ENCODE measurements at places on chromosomes 2 and 18.

DNA sequence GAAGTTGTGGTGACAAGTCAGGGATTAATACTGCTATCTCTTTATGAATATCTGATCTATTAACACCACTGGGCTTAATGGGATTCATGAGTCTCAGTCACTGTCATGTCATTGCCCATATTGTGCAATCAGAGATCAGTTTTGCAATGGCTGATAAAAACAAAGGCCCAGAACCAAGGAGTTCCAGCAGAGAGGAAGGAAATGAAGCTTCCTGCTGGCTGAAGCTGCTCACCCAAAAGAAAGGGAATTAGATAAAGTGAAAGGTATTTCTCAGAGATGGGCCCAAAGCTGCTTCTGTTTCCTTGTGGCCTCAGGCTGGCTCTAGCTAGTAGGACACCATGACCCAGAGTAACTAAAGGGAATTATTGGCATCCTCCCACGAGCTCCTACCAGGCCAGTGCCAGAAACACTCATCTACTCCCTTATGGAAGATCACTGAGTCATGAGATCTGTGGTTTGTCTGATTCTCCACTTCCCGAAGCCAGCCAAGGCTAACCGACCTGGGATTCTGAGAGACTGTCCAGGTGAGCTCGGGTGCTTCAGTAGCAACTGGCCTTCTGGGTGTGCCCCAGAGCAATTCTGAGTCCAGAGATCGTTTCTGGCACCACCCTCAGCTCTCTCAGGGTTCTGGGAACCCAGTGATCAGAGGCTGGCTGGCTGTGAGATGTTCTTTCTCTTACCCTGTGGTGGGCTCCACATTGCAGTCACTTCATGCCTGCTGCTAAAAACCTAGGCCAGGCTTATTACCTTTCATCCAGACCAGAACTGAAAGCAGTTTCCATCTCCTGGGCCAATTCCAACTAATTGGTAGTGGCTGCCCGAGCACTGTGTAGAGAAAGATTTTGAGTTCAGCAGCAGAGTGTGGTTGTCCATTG is 129.5 kb upstream of the PELI1 start:
- DNase-seq: peak; percentile 96

GRCh38 chr18:27838225-27838624 is 338.7 kb downstream of the CDH2 start:
- no peak for DNase-seq

GRCh38 chr2:30336978-30337841 is 105.9 kb downstream of the LBH start:
- DNase-seq: no peak

DNA sequence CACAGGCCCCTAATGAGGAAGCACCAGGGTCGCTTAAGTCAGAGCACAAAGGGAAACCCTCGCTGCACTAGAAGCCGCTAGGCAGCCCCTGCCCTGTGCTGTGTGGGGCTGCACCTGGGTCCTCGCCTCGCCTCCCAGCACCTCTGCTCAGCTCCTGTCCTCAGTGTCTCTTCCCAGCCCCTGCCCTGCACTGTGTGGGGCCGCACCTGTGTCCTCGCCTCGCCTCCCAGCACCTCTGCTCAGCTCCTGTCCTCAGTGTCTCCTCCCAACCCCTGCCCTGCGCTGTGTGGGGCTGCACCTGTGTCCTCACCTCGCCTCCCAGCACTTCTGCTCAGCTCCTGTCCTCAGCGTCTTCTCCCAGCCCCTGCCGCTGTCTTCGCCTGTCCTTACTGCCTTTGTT is 342.8 kb downstream of the EIPR1 start:
- DNase-seq: no peak

DNA sequence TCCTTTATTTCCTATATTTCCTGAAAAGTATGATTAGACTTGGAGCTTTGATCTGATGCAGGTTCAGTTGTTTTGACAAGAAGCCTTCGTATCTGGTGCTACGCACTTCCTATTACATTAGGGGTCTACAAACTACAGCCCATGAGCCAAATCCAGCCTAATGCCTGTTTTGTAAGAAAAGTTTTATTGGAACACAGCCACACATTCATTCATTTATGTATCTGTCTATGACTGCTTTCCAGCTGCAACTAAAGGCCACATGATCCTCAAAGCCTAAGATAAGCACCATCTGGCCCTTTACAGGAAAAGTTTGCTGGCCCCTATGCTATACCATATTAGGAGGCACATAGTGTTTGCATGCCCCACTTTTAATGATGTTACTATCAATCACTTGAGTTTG is 26.0 kb downstream of the EIF2AK3 start:
- no peak for DNase-seq

GRCh38 chr2:16429002-16429401 is 236.6 kb downstream of the CYRIA start:
- DNase-seq: no peak

GRCh38 chr2:202039278-202040078 is 5.8 kb downstream of the FZD7 start:
- no peak for DNase-seq

GRCh38 chr2:163528640-163529217 is 207.1 kb downstream of the FIGN start:
- no peak for DNase-seq

- peak; percentile 80 for DNase-seq
Measured at GRCh38 chr2:85893428-85894258, 4.9 kb upstream of the ST3GAL5 start.

DNA sequence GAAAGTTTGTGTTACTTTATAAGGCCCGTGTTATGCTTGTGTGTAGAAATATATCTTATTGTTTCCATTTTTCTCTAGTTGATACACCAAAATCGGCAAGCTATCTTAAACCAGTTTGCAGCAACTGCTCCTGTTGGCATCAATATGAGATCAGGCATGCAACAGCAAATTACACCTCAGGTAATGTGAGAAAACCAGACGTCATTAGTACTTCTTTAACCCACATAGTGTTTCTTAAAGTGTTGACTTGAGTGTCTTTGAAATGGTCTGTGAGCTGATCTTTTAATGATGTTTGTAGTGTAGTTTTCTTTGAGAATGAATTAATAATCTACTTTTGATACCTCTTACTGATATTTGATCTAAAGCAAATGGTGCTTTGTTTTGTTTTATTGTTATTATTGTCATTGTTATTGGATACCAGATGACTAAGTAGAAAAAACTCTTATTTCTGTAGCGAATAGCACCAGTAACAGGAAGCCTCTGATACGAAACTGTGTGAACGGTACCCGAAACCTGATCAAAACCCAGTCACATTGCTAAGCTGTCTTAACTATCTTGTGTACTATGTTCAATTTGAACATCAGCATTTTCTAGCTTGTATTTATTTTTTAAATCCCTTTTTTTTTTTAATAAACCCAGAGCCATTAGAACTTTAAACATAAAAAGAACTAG is 53.7 kb downstream of the PTRHD1 start:
- no peak for DNase-seq

DNA sequence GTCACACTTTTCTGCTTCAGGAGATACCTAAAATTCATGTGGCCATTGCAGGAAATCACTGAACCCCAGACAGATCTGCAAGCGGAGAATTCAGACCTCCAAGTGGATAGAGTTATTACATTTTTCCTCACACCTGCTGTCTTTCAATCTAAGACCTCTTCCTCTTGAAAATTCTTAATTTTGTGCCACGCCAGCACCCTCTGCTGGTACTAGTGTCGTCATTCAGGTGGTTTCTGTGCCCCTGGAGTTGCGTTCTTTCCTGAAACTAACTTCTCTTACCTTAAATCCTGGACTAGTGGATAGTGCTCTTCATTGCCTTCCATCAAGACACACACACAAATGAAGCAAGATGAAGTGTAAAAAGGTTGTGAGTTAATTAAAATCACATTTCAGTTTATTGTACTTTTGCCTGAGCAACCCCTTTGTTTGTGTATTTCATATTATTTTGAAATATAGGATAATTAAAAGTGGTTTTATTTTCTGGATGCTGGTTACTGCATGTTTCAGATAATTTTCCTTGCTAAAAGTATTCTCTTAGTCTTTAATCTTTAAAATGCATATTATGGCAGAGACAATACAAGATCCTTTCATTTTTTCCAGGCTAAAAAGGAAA is 1.6 kb upstream of the DNER start:
- no peak for DNase-seq

DNA sequence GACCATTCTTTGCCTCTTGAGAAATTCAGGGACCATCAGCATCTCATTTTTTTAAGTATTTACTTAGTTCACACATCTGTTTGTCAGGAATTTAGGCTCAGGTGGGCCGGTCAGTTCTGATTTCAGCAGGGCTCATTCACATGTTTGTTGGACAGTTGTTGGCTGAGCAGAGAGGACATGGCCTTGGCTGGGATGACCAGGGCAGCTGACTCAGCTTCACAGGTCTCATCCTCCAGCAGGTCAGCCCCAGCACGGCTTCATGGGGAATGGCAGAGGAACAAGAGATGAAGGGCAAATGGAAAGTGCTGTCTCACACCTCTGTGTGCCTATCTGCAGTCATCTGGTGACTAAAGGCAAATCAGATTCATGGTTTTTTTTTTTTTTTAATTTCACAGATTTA is 136.1 kb upstream of the TMEM200C start:
- DNase-seq: no peak

- DNase-seq: no peak
Measured at GRCh38 chr2:241854342-241855244, 4.1 kb downstream of the PDCD1 start.

- no peak for DNase-seq
Measured at GRCh38 chr2:2931318-2932075, 446.1 kb downstream of the EIPR1 start.

DNA sequence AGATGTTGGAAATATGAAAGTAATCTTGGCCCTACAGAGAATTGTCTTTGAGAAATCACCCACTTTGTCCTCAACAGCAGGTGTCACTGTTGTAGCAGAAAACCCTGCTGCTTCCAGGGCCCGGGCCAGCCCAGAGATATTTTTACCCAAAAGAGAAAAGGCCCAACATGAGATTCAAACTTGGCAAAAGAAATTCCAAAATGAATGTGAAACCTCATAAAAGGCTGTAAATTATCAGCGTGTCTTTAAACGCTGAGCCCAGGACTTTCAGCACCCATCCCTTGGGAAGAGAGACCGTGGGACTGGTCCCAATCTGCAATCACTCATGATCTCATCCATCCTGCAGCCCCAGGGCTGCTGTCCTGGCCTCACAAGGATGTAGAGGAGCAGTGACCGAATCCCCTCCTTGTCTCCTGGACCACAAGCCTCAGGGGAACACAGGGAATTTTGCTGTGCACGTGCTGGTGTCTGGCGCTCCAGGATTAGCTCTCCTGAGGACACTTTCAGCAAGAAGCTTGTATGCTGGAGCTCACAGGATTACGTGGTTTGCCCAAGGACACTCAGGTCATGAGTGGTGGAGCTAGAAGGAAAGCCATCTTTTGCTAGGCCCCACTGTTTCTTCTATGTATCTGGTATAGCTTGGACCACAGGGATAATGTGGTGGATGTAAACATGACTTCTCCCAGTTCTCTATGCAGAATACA is 202.1 kb downstream of the RNF144A start:
- peak; percentile 13 for DNase-seq

GRCh38 chr2:230758566-230759480 is 46.2 kb downstream of the CAB39 start:
- DNase-seq: peak; percentile 60

DNA sequence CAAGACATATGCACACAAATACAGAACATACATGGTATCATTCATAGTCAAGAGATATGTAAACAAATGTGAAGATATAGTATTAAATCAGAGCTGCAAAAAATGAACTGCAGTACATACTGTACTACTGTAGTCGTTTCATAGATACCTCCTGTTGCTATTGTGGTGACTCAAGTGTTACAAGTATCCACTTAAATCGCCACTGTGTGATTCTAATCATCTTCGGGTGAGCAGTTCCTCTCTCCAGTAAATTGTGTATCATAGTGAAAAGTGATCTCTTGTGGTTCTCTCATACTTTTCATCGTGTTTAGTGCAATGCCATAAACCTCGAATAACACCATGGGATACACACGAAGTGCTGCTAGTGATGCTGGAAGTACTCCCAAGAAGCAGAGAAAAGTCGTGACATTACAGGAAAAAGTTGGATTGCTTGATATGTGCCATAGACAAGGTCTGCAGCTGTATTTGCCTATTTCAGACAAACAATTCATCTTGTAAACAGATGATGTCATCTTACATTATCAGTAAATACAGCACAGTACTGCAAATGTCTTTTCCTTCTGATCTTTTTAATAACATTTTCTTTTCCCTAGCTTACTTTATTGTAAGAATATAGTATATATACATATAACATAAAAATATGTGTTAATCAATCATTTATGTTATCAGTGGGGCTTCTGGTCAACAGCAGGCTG is 222.2 kb downstream of the BCL11A start:
- DNase-seq: no peak

DNA sequence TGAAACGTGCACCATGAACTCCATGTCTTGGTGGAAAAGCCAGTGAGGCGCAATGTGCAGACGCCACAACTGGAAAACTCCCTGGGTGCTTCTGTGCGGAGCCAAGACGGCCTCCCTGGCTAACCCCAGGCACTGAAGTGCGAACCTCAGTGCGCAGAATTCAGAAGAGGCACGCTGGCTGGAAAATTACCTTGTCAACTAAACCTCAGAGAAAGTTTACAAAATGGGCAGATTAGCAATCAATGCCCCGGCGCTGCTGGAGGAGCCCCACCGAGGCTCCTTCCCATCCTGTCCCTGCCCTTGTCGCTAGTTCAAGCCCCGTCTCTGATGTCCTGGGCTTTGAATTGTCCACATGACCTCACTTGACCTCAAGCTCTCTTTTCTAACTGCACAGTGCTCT is 22.2 kb downstream of the SNORC start:
- no peak for DNase-seq

GRCh38 chr18:37398248-37398920 is 167.2 kb downstream of the CELF4 start:
- DNase-seq: no peak

DNA sequence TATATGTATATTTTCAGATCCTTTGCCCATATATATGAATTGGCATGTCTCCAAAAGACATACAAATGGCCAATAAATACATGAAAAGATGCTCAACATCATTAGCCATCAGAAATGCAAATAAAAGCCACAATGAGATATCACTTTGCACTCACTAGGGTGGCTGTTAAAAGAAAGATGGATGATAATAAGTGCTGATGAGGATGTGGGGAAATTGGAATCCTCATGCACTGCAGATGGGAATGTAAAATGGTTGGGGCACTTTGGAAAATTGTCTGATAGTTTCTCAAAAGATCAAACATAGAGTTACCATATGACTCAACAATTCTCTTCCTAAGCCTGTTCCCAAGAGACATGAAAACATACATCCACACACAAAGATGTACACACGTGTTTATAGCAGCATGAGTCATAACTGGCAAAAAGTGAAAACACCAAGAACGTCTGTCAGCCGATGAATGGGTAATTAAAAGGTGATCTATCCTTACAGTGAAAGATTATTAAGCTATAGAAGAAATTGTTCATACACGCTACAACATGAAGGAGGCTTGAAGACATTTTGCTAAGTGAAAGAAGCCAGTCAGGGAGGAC is 19.7 kb downstream of the NGEF start:
- DNase-seq: no peak

DNA sequence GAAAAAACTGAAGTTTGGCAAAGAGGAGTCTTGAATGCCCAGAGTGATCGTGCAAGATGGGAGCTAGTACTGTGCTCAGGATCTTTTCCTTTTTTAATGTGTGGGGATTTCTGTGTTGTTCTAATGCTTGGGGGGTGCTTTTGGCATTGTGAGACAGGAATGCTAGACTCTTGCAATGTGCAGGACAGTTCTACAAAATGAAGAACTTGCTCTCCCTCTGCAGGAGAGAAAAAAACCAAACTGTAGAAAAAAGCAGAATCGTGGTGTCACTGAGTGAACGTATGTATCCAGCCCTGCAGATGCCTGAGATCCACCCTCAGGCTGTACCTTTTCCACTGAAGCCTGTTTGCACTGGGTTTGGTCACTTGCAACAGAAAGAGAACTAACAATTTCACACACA is 12.1 kb upstream of the TTC39C start:
- no peak for DNase-seq

- DNase-seq: no peak
Measured at GRCh38 chr2:222193328-222193983, 105.3 kb downstream of the PAX3 start.

All from HS-5 (cell line).